ENCODE measurements at places on chromosomes 16 and 17.

- DNase-seq: no peak
Measured at GRCh38 chr16:20946015-20946629, 45.6 kb downstream of the LYRM1 start.

GRCh38 chr16:2323701-2324100, 16.8 kb downstream of the ABCA3 start:
- DNase-seq: no peak

GRCh38 chr17:52696362-52696761, 537.8 kb upstream of the CA10 start:
- DNase-seq: no peak

DNA sequence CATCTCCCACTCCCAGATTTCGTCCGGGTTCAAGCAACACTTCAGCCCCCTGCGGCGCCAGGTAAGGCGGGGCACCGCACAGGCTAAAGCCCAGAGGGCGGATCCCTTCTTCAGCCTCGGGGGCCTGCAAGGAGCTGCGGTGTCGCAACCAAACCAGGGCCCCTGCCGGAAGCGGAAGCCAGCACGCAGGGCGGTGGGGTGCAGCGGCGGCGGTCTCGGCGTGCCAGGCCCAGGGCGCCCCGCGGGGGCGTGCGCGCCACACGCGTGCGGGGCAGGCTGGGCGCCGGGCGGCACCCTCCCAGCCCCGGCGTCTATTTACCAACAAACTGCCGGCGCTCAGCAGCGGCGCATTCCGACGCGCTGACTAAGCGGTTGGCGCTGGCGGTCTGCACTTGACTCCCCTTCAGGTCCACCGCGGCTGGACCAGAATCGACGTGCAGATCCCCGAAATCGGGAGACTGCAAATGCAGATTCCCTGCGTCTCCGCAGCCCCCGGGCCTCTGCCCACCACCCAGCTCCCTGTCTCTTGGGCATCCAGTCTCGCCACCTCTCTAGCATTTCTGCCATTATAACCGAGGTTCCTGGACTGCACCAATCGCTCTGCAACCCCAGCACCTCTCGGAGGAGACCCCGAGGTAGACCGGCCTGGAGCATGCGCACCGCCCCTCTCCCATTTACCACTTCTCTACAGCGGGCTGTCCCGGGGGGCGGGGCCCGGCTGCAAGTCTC, 421 bp upstream of the DLX4 start:
- DNase-seq: peak; percentile 83

- DNase-seq: no peak
Measured at GRCh38 chr17:40454613-40454995, 11.4 kb downstream of the IGFBP4 start.

- DNase-seq: no peak
Measured at GRCh38 chr17:19664136-19664820, 15.7 kb downstream of the ALDH3A2 start.

DNA sequence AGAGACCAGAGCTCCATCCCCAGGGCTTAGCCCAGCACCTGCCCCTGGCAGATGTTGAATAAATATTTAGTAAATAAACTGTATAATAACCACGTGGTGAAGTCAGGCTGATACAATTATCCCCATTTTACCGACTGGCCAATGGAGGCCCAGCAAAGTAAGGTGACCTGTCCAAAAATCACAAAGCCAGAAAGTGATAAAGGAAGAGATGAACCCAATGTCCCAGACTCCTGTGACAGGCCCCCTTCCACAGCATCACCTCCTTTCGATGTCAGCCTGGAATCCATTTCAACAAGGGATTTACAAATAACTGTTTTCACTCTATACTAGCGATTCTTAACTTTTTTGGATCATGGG, 5.5 kb downstream of the TVP23A start:
- no peak for DNase-seq

DNA sequence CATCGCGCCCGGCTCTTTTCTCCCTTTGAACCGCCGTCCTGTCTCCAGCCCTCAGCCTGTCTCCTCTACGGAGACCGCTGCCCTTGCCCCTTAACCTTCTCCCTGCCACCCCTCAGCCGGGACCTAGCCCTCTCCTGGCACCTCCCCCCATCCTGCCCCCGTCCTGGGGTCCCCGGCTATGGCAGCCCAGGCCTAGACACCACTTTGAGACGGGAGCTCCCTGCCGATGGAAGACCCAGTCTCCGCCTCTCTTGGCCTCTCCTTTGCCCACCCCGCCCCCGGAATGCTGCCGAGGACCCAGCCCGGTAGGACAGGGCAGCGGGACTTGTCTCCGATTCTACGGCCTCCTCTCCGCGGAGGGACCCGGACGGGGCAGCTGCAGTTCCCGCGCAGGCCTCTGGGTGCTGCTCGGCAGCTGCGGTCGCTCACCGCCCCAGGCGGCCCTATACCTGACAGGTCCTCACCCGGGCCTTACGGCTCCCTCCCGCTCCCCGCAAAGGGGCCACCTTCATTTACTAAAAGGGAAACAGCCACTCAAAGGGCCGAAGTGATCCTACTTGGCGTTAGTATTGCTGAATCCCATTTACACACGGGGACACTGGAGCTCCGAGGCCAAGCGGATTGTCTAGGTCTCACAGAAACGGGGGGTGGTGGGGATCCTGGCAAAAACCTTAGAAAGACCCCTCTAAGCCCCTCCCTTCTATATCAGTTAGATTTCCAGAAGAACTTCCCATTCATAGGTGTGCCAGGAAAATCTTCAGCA, 32.6 kb upstream of the TAC4 start:
- DNase-seq: peak; percentile 86

GRCh38 chr16:22099256-22099975, 7.1 kb downstream of the VWA3A start:
- DNase-seq: no peak

GRCh38 chr17:66807182-66807581, 27.7 kb upstream of the CACNG5 start:
- no peak for DNase-seq

GRCh38 chr17:75730065-75730464, 8.8 kb downstream of the ITGB4 start:
- no peak for DNase-seq

DNA sequence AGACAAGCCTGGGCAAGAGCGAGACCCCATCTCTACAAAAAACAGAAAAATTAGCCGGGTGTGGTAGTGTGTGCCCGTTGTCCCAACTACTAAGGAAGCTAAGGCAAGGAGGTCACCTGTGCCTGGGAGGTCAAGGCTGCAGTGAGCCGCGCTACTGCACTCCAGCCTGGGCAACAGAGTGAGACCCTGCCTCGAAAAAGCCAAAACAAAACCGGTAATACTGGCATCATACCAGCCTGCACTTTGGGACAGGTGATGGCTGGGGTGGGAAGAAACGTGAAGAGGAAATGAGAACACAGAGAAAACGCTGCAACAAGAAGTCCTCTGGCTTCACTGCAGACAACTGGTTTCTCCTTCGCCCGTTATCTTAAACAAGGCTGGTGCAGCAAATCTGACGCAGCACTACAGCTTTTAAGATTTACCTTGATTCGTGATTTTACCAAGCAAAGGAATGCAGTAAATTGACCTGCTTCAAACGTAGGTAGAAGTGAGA, 725 bp upstream of the CASC3 start:
- no peak for DNase-seq

GRCh38 chr17:632560-632959, 82.1 kb downstream of the VPS53 start:
- no peak for DNase-seq

- DNase-seq: peak; percentile 87
Measured at GRCh38 chr17:76252040-76252954, 12.0 kb upstream of the RNF157 start.

DNA sequence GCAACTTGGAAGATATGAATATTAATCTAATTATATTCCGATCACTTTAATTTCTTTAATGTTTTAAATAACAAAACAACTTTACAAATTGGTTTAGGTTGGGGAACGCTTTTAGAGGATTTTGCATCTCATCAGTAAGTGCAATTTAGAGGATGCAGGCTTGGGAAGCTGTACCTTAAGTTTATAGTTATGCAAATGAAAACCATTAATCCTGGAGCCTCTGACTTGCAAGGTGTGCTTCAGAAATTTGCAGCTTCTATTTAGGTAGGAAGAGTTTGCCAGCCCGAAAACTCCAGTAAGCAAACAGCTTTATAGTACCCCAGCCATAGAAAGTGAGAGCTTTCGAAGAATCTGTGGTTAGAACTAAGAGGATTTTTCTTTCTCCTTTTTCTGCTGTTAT, 547.0 kb downstream of the MAF start:
- DNase-seq: no peak

DNA sequence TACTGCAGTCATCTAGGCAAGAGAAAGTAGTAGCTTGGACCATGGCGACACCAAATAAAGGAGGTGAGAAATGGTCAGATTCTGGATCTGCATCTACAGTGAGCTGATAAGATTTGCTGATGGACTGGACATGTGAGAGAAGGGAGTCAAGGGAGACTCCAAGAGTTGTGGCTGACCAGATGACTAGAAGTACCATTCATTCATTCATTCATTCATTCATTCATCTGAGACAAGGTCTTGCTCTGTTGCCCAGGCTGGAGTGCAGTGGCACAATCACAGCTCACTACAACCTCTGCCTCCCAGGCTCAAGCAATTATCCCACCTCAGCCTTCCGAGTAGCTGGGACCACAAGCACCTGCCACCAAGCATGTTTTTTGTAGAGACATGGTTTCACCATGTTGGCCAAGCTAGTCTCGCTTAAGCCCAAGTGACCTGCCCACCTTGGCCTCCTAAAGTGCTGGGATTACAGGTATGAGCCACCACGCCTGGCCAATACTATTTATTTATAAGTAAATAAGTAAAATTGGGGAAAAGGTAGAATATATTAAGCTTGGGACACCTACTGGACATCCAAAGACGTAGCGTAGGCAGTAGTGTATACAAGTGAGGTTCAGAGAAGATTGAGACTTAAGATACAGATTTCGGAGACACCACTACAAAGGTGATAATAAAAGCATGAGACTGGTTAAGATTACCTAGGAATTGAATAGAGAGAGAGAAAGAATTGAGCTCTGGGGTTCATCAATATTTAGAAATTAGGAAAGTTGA, 15.7 kb upstream of the RNF43 start:
- DNase-seq: no peak

DNA sequence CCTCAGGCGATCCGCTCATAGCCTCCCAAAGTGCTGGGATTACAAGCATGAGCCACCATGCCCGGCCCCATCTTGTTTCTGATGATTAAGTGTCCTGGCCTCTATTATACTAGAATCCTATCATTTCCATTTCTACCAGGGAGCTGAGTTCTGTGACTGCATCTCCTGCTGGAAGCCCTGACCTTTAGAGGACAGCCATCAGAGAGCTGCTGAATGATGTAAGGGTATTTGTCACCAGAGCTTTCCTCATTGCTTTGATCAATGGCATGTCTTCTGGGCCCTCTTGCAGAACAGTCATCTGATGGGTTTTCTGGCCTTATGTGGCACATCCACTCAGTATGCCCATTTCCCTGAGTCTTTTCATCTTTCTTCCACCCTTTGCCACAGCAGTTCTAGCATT, 39.9 kb downstream of the PSMD12 start:
- no peak for DNase-seq

GRCh38 chr16:85891033-85891775, 7.8 kb upstream of the IRF8 start:
- no peak for DNase-seq

DNA sequence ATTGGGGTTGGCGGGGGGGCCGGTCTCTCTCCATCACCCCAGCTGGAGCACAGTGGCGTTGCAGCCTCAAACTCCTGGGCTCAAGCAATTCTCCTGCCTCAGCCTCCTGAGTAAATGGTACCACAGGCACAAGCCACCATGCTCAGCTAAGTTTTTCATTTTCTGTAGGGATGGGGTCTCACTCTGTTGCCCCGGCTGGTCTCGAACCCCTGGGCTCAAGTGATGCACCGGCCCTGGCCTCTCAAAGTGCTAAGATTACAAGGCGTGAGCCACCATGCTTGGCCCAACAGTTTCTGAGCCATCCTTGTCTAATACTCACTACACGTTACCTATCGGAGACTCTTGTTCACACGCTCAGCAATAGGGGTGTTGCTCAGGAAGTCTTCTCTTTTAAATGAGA, 11.6 kb downstream of the WDR59 start:
- DNase-seq: no peak

GRCh38 chr17:4344926-4345325, 21.5 kb downstream of the UBE2G1 start:
- no peak for DNase-seq

GRCh38 chr16:75576384-75576811, 10.2 kb downstream of the GABARAPL2 start:
- no peak for DNase-seq

Data from upper lobe of left lung (tissue), 6 donors.